ENCODE measurements at places on chromosomes 3 and 15.

- DNase-seq = no peak
Observed at GRCh38 chr3:13880811-13881156, 913 bp upstream of the WNT7A start.

GRCh38 chr15:77620960-77621647 lies 11.6 kb downstream of the LINGO1 start:
- DNase-seq = no peak

- no peak for DNase-seq
Observed at GRCh38 chr3:193686665-193687483, 93.9 kb downstream of the OPA1 start.

DNA sequence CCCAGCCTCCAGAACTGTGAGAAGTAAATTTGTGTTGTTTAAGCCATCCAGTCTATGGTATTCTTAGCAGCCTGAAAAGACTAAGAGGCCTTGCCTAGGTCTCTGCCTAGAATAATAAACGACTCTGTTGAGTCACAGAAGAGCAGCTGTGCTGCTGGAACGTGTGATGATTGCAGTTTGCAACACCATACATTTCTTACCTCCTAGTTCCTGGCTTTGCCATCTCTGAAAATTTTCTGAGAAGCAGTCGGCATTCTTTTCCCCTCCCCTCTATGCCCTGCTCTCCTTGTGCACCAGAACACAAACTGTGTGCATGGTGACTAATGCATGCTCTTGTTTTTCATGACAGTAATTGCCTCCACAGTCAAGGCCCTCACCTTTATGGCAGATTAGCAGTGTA lies 301.3 kb downstream of the IL20RB start:
- DNase-seq = no peak

DNA sequence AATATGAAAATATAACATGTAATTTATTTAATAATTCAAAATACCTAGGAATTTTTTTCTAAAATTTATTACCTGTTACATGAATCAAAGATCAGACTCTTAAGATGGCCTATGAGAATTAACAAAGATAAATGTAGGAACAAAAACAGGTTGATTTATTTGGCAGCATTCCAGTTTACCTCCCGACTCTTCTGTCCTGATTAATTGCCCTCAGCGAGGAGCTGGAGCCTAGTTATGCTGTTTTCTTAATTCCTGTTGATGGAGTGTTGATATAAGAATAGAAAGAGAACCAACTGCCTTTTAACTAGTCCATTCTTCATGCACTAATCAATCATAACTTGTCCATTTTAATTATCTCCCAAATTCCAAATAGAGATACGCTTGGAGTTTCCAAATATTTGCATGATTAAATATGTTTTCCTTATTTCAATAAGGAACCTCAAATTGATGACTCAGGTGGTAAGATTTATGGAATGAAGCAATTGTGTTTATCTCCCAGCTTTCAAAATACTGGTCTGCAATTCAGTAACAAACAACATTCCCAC lies 10.6 kb upstream of the CPB1 start:
- DNase-seq = peak; percentile 88

- DNase-seq = no peak
Observed at GRCh38 chr15:64233299-64233698, 70.5 kb upstream of the PPIB start.

- DNase-seq = peak; percentile 16
Observed at GRCh38 chr3:3015185-3016089, 94.7 kb downstream of the IL5RA start.

DNA sequence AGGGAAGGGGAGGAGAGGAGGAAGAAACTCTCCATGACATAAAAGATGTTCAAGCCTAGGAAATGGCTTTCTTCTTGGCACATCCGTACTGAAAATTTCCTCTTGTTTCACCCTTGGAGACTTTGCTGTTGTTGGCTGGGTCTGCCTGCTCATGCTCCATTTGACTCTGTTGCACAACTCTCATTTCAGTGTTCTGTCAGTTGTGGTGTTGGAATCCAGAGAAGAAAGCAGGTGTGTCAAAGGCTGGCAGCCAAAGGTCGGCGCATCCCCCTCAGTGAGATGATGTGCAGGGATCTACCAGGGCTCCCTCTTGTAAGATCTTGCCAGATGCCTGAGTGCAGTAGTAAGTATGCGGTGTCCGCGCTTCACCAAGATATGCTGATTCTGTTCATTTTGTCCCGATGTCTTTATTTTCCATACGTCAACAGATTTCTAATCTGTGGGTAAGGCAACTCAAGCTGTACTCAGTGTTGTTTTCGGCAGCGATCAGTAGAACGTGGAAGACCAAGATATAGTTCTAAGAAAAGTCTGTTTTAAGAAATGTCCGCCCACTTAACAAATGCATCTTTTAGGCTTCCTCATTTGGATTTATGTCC lies 265.2 kb upstream of the GOLGA6L4 start:
- DNase-seq = no peak

- DNase-seq = no peak
Observed at GRCh38 chr3:127888564-127889107, 26.4 kb upstream of the KBTBD12 start.
